ENCODE measurements at places on chromosomes 5 and 9.

GRCh38 chr9:125959315-125959714 lies 212.1 kb downstream of the PBX3 start:
- no peak for DNase-seq

- DNase-seq, result no peak
These were observed 20.0 kb downstream of the ACTL7B start for GRCh38 chr9:108835831-108836230.

DNA sequence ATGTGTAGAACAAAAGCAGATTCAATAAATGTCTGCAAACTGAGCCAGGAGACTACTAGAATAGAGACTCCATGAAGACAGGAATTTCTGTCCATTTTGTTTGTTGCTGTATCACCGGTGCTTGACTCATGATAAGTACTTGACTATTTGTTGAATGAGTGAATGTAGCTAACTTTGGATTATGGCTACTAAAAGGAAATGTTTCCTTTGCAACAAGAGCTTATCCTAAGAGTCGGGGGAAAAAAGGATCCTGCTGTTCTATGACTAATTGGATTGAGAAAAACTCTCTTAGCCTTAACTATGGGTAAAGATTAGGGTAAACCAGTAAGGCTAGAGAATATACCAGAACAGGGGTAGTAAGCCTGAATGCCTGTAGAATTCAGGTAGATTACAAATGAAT lies 3.5 kb downstream of the PAIP1 start:
- DNase-seq, result no peak

DNA sequence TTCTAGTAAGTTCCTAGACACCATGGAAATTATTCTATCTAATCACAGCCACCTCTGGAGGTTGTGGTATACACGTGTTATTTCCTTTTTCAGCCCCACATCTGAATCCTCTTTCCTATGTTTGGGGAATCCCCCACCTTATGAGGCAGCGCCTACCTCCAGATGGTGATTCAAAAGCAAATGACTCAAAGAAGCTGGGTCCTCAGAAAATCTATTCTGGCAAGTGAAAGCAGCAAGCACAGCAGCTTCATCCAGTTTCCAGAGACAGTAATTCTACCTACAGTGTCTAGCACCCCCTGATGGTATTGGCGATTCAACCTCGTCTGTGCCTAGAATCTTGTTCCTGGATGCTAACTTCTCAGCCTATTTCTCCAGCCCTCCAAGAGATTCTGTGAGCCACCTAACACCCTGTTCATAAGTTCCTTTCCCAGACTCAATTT lies 43.0 kb downstream of the STRBP start:
- DNase-seq, result peak; percentile 35

GRCh38 chr9:78040726-78041125 lies 9.1 kb upstream of the GNAQ start:
- DNase-seq, result no peak

All from stimulated activated CD4-positive, alpha-beta T cell treated with anti-CD3 and anti-CD28 coated beads, Interleukin-12 subunit alpha, Interleukin-12 subunit beta, amount 100 ng/mL, for 4 hours (primary cell).